ENCODE measurements at places on chromosomes 4 and X.

GRCh38 chrX:108126661-108127060 lies 35.1 kb downstream of the ATG4A start:
- DNase-seq: no peak

- no peak for DNase-seq
Observed at GRCh38 chr4:7442574-7443162, 7.9 kb upstream of the PSAPL1 start.

DNA sequence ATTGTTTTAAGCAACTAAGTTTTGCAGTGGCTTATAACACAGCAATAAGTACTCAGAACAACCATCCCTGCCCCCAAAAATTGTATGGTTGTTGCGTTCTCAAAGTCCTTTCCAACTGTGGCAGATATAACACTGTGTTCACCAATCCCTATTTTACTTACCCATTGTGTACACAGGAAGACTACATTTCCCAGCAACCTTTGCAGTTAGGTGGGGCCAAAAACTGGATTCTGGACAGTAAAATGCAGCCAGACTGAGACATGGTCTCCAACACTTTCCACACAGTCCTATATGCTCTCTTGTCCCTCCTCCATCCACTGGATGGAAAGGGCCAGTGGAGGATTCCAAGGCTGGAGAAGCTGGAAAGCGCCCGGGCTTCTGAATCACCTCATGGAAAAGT lies 523.6 kb downstream of the BCOR start:
- no peak for DNase-seq

DNA sequence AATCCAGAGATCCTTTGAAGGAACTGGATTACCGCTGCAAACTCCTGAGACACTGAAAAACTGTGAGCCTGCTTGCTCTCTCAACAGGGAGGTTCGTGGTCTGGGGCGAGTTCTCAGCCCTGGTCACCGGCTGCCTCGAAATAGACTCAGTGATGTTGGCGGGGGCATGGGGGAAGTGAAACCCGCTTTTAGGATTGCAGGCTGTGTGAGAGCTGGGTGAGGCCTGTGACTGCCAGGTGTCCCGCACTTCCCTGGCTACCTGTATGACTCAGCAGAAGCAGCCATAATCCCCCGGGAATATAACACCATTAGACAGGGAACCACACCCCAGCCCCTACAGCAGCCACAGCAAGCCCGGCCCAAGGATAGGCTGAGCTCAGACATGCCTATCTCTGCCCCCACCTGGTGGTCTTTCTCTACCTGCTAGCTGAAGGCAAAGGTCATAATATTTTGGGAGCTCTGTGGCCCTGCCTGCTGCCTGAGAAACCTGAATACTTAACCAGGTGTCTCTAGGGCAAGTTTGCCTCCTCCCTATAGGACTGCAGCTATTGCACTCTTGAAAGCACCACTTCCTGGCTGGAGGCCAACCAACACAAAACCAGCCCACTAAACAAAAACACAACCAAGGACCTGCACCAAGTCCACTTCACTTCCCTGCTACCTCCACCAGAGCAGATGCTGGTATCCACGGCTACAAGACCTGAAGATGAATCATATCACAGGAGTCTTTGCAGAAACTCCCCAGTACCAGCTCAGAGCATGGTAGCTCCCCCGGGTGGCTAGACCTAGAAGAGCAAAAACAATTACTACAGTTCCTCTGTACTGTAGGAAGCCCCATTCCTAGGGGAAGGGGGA lies 202.0 kb downstream of the RRAGB start:
- DNase-seq: no peak

GRCh38 chr4:1715002-1715758 lies 3.1 kb upstream of the SLBP start:
- DNase-seq: no peak

DNA sequence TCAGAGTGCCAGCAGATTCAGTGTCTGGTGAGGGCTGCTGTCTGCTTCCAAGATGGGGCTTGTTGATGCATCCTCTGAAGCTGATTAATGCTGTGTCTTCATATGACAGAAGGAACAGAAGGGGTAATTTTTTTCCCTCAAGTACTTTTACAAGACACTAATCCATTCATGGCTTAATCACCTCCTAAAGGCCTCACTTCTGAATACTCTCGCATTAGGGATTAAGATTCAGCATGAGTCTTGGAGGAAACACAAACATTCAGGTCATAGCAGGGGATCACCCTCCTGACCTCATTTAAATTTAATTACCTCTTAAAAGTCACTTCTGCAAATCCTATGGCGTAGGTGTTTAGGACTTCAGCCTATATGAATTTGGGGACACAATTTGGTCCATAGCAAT lies 1145.5 kb upstream of the PCDH10 start:
- no peak for DNase-seq

GRCh38 chrX:153874366-153875125 lies 11.4 kb downstream of the L1CAM start:
- DNase-seq: no peak

DNA sequence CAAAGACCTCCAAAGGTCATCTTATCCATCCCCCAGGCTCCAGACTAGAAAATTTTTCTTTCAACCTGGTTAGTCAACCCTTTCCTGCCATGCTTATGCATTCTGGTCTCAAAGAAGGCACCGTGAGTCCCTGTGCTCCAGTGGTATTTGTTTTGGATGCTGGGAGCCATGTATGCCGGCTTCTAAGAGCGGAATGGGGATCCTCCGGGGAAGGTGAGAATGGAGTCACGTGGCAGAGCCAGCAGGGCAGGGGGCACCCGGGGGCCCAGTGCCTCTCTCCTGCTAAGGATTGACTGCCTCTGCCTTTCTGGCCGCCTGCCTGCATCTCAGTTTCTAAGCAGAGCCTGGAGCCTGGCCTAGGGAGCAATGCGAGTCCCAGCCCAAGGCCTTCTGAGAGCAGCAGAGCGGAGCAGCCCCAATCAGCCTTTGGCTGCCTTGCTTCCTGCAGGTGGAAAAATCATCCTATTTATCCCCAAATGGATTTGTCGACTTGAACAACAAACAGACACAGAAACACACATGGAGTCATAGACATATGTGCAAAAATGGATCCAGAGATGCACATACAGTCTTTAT lies 141.0 kb downstream of the PJA1 start:
- no peak for DNase-seq

DNA sequence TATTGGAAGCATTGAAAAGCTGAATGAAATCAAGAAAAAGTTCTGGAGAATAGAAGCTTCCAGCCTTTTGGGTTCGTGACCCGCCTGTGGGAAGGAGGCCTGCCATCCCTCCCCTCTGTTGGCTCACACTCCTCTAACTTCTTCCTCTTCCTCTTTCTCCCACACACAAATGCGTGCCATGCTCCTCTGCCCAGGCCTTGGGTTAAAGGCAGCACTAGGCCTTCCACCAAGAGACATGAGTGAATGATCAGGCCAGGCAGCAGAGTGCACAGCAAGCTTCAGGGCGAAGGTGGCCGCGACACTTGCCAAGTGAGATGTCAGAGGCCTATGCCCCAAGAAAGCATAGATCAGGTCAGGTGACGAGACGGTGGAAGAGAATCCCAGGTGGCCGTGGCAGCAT lies 38.4 kb downstream of the FAM193A start:
- no peak for DNase-seq

DNA sequence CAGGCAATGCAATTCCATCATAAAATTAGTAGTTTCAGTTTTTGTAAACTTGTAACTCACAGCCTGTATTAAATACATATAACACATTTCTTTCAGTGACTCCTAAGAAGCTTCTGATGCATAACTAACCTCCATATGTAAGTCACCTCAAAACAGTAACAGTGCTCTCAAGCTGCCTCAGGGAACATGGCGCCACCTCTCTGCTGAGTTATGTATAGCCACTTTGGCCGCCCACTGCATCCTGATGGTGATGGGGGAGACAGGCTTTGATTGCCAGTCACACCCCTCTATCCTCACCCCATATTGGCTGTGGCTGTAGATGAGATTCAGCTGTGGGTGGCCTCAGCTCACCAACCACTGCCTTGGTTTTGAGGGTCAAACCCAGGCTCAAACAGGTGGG lies 54.3 kb downstream of the LRBA start:
- no peak for DNase-seq

DNA sequence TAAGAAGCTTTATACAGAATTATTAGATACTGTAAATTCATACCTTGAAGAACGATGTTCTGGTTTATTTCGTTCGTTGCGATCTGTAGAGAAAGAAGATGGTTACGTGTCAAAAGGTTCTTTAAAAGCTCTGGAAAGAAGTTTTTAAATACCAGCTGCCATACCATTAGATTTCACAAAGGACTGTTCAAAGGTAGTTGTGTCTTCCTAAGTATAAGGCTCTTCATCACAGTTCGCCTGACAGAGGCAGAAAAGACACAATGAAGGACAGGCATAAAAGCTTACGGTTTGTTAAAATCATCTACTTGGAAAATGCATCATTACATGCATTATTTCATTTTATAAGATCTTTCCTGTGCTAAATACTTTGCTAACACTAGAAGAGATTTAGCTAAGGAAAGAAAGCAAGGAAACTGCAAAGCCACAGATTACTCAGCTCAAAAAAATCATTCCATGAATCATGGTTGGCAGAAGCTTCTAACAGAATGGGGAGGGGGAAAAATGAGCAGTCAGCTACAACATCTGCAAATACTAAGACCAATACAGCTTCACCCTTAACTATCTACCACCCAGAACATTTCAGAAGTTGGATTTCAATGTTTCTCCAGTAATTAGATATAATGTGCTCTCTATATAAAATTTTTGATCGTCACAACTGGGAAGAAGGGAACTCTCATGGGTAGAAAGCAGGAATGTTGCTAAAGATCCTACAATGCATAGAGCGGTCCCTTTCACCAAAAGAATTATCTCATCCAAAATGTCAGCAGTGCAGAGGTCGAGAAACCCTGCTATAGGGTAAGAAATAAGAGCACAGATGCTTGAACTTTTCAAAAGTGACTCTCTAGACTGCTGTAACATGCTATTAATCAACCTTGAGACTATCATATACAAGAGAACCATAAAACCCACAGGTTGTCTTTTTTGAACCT lies 50.7 kb upstream of the PRSS48 start:
- DNase-seq: no peak

GRCh38 chrX:115226929-115227328 lies 7.0 kb downstream of the LRCH2 start:
- DNase-seq: no peak

GRCh38 chr4:145988628-145989027 lies 50.0 kb upstream of the ZNF827 start:
- no peak for DNase-seq

DNA sequence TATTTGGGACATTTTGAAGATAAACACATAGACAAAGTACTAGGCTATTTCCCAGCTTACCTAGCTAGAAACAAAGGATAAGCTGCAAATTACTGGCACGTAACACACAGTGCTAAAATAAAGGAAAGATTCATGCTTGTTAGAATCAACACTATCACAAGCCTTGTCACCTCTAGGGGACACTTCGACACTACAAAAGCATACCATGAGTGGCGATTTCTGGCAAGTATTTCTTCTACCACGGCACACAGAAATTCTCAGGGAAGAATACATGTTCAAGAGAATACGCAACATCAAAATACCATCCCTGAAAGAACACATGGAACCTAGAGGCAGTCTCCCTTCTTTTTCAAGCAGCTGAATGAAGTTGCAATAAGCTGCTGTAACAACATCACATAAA lies 5.1 kb downstream of the MECP2 start:
- DNase-seq: no peak

DNA sequence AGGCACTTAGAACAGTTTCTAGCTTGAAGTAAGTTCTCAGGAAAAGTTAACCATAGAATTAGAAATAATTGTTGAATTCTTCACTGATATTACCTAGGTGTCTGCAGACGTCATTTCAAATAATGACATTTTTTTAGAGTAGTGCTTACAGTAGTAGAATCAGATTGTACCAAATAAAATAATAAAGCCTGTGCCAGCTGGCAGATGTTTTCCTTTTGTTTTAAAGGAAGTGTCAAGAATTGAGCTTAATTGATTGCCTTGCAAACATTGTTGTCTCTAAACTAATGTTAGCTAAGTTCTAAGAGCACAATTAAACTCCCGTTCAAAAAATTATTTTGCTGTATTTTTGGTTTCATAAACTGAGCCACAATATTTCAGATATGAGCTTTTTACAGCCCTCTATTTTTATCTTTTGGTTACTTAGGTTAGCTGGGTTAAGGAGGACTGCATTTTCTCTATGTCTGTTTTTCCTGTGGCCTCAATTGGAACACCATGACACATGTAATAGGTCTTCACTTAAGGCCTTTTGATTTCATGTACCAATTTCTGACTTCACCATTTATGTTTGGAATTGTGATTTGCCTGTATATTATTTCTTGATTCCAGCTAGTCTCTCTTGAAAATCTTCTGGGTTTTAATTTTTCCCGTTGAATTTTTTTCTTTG lies 64.2 kb downstream of the DCUN1D4 start:
- no peak for DNase-seq

DNA sequence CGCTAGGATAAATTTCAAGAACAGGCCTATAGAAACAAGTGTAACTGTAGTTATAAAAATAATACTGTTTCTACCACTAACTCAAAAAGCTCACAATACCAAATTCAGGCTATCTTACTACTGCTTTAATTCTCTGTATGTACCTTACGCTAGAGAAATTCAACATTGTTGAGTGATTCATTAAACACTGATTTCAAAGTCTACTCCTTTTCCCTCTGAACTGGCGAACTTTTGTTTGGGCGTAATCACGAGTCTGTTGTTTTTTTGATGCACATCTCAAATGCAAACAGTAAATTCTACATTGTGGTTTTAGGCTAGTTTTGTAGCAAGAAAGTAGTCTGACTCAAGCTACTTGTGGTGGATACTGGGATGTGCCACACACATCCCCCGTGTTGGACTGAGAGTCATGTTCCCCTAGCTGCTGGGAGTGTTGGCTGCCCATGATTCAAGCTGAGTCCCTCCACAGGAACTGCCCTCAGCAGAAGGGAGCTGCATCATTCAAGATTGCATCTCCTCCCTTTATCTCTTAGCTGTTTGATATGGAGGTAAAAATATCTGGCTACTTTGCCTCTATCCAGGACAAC lies 406.1 kb downstream of the RAPGEF2 start:
- DNase-seq: no peak

- no peak for DNase-seq
Observed at GRCh38 chrX:140712413-140713173, 3.0 kb downstream of the LINC00632 start.

- no peak for DNase-seq
Observed at GRCh38 chrX:55120761-55121358, 32.0 kb downstream of the PAGE2 start.

DNA sequence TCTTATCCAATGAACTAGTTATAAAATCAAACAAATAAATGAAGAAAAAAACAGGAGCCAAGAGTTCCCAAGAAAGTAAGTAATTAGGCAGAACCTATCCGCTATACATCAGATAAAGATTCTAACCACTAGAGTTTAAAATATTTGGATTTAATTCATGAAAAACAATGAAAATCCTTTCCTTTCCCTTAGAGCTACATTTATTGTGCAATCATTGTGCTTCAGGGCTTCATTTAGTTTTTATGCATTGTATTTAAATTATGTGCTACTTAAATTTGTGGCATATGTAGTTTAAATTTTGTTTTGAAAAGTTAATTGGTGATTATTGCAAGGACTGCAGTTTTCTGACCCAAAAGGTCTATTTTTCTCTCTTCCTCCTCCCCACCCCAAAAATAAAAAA lies 17.9 kb downstream of the GNRHR start:
- DNase-seq: no peak
